ENCODE measurements at places on chromosomes 1 and 21. TPM values are rescaled to one million over a fixed set of nuclear protein-coding genes. Genes with fewer than 3 reads are reported as not detected.

The SPRR3 gene
- not detected for total RNA-seq

The ESRRG gene
- total RNA-seq, result 24.3 TPM

The INAVA gene
- total RNA-seq, result not detected

The CA6 gene
- total RNA-seq, result not detected

The NUP210L gene
- 0.45 TPM for total RNA-seq

The GPR25 gene
- not detected for total RNA-seq

The WNT2B gene
- 0.72 TPM for total RNA-seq

The AGO1 gene
- 26.5 TPM for total RNA-seq

The ATP1A2 gene
- 167 TPM for total RNA-seq

The SPRR2G gene
- not detected for total RNA-seq

The EPHA2 gene
- total RNA-seq, result 12.0 TPM

The STUM gene
- 1.4 TPM for total RNA-seq

The FMO1 gene
- 0.39 TPM for total RNA-seq

The CFHR3 gene
- total RNA-seq, result not detected

The SPRR5 gene
- total RNA-seq, result not detected

The SPRR2D gene
- total RNA-seq, result not detected

The DDR2 gene
- 17.2 TPM for total RNA-seq

The MARK1 gene
- 19.0 TPM for total RNA-seq

The POLR3GL gene
- 37.0 TPM for total RNA-seq

The AVPR1B gene
- total RNA-seq, result not detected

The TAS1R1 gene
- total RNA-seq, result not detected

The DEGS1 gene
- 48.2 TPM for total RNA-seq

The ATP8B2 gene
- 13.1 TPM for total RNA-seq

The HAPLN2 gene
- total RNA-seq, result 0.77 TPM

Measured in heart right ventricle (tissue), 16 donors.